Dermis blood vessel endothelial cell (primary cell): ENCODE measurements at places on chromosomes 12 and 14. TPM values are rescaled to one million over a fixed set of nuclear protein-coding genes. Genes with fewer than 3 reads are reported as not detected.

Gene ANAPC7
- total RNA-seq, result 56.8 and 71.9 TPM in 2 replicates

Gene ANO2
- total RNA-seq, result 41.2 and 82.9 TPM in 2 replicates

Gene SERPINA10
- not detected in 2 replicates for total RNA-seq

Gene CEP128
- total RNA-seq, result 4.4 and 6.8 TPM in 2 replicates

Gene FAIM2
- not detected in 2 replicates for total RNA-seq

Gene MAP1LC3B2
- 0.19 TPM in 1 of 2 replicates, not detected in the other for total RNA-seq

Gene SIX6
- total RNA-seq, result not detected in 2 replicates

Gene CIROP
- total RNA-seq, result not detected in 2 replicates
